ENCODE measurements at places on chromosomes 2 and 18. TPM values are rescaled to one million over a fixed set of nuclear protein-coding genes. Genes with fewer than 3 reads are reported as not detected.

DNA sequence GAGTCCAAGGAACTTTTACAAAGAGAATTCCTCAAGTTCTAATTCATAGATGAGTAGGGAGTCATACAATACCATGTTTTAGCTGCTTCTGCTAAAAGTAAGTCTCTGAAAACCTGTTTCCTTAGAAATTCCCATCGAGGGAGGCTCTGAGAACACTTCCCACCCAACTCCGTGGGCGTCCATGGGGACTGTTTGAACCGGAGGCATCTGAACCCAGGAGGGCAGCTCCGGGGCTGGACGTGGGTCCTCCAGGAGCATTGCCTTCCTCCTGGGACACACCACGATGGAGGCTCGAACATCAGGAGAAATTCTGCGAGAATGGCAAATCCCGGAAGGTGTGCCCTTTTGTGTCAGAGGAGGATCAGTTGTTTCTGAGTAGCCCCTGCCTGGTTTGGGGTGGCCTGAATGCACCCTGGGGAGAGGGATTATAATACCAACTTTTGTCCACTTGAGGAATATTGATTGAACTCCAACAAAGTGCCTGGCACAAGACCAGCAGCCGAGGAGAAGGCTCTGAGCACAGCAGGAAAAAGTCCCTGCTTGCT, 327.5 kb upstream of the SALL3 start:
- no peak for DNase-seq

GRCh38 chr18:3402982-3403451, 47.0 kb upstream of the TGIF1 start:
- no peak for DNase-seq

GRCh38 chr18:13725566-13726231, 659 bp downstream of the FAM210A start:
- no peak for DNase-seq

GRCh38 chr18:25298853-25299274, 53.1 kb downstream of the ZNF521 start:
- no peak for DNase-seq

GRCh38 chr2:16581241-16581640, 84.4 kb downstream of the CYRIA start:
- no peak for DNase-seq

DNA sequence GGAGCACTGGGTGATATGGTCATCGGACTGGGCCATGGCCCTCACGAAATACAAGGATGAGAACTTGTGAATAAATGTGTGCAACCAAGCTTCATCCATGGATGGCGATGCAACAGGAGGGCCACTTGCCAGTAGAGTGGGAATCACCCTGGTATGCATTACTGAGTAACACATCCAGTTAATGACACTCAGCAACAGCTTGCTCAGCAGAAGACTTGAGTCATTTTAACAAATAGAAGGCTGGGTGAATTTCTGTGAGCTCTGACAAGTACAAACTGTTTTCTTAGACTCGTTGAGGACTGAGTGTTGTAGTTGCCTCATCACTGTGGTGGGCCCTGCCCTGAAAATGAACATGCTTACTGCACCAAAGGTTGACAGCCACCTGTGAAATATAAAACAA, 221.6 kb downstream of the NCKAP5 start:
- no peak for DNase-seq

GRCh38 chr2:112794131-112794733, 9.9 kb upstream of the IL1A start:
- DNase-seq, result no peak

- no peak for DNase-seq
These were observed 327.9 kb downstream of the LPIN1 start for GRCh38 chr2:12074126-12074844.

- DNase-seq, result no peak
These were observed 42.9 kb upstream of the EML6 start for GRCh38 chr2:54680397-54681041.

DNA sequence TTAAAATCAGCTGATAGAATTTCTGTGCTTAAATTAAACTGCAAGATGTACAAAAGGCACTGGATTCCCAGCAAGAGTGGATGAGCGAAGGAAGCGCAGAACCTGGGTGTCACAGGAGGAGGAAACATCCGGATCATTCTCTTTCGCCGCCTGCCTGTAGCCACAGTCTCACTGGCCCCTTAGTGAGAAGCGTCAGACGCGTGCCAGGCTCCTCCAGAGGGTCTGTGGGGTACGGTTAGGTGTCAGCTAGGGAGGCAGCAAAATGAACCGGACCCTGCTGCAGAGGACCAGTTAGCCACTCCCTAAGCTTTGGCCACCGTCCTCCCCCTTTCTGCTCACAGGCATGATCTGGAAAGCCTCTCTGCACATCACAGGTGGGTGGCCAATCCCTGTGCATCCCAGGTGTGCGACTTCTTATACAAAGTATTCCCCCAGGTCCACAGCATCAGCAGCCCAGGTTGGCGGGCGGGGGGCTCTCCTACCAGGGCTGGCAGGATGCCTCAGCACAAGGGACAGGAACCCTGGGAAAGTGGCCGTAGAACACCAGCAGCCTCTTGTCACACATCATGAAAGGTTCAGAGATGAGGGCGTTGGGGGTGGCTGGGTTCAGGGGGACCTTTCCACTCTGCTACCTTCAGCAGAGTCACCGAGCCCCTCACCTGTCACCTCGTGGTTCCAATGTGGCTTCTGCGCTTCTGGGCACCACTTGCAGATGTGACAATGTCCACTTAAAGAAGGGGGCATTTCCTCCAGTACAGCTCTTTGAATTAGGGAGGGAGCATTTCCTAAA, 61.1 kb upstream of the SLC66A3 start:
- DNase-seq, result no peak

- DNase-seq, result no peak
These were observed 221.9 kb upstream of the AGAP1 start for GRCh38 chr2:235271936-235272335.

DNA sequence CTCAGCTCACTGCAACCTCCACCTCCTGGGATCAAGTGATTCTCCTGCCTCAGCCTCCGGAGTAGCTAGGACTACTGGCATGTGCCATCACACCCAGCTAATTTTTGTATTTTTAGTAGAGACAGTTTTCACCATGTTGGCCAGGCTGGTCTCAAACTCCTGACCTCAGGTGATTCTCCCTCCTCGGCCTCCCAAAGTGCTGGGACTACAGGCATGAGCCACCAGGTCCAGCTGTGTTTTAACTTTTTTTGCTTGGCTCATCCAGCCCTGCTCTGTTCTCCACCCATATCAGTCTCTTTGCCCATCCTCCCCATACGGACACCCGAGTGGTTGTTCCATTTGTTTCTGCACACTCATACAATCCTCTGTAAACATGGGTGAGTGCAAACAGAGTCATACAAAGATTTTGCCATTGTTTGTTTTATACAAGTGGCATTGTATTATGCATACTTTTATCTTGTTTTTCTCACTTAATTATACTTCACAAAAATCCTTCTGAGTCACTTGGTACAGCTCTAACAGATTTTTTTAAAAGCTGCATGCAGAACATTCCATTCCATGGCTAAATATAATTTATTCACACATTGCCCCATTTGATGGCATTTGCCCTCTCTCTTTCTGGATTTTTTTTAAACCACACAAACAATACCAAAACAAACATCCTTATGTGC, 5.3 kb downstream of the APOB start:
- no peak for DNase-seq

- DNase-seq, result no peak
These were observed 138.4 kb upstream of the COPS8 start for GRCh38 chr2:236947294-236947693.

DNA sequence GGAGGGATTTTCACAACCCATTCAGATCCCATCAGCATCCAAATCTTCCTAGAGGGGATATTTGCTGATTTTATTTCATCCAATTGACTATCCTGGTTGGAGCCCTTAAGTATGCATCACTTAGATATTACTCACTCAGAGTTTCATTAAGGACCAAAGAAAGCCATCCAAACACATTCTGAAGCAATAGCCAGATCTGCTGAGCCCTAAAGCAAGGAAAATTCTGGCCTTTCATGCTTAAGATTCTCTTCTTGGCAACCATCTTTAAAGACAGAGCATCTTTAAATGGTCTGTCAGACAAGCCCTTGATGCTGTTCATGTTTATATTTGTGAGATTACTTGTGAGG, 40.9 kb upstream of the C1D start:
- DNase-seq, result no peak

- DNase-seq, result no peak
These were observed 14.4 kb upstream of the MRPL19 start for GRCh38 chr2:75632091-75632701.

DNA sequence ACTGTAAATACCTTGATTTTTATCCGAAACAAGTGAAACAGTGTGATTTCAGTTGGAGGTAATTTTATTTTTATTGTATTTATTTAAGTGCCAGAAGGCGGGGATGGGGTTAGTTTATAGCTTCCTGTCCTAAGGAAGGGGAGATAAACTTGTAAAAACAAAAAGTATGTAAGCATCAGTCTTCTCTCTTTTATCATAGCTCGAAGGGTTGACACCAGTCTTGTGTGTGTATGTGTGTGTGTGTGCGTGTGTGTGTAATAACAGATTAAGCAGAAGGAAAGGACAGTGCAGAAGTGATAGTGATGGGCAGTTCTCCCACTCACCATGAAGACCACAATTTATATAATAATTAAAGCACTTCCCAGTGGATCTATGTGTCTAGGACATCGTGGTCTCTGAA, 793.3 kb downstream of the PLCL1 start:
- no peak for DNase-seq

- no peak for DNase-seq
These were observed 25.4 kb downstream of the KIF5C start for GRCh38 chr2:148900350-148900837.

DNA sequence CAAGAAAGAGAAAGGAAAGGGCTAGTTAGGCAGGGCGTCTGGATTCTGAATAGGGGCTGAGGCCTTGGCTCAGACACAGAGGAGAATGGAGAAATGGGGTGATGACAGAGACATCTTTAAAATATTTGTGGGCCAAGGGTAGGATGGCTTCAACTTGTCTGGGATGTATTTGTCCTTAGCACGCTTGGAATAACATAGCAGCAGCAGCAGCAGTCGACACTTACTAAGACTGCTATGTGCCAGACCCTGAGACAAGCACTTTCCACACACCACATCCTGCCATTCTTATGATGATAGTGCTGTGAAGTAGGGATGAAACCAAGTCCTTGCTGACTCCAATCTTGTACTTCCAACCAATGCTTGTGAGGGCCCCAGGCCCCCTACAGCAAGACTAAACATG, 2.6 kb downstream of the IL1RL1 start:
- DNase-seq, result no peak

DNA sequence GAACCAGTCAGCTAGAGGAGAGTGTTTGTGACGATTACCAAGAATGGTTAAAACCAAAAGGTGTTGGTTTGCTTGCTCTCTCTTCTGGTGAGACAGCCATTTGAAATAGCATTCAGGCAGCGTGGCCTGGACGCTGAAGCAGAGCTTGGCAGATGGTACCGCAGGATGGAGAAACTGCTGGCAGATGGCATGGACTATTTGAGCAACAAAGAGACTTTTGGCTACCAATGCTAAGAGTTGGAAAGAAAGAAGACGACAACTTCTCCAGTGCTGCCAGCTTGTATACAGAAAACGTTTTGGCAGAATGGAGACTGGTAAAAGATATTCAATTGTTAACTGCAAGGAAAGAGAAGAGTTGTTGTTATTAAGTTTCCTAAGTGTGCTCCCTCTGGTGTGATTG, 315.0 kb downstream of the PARD3B start:
- DNase-seq, result no peak

GRCh38 chr2:159959136-159959535, 103.3 kb downstream of the PLA2R1 start:
- DNase-seq, result no peak

DNA sequence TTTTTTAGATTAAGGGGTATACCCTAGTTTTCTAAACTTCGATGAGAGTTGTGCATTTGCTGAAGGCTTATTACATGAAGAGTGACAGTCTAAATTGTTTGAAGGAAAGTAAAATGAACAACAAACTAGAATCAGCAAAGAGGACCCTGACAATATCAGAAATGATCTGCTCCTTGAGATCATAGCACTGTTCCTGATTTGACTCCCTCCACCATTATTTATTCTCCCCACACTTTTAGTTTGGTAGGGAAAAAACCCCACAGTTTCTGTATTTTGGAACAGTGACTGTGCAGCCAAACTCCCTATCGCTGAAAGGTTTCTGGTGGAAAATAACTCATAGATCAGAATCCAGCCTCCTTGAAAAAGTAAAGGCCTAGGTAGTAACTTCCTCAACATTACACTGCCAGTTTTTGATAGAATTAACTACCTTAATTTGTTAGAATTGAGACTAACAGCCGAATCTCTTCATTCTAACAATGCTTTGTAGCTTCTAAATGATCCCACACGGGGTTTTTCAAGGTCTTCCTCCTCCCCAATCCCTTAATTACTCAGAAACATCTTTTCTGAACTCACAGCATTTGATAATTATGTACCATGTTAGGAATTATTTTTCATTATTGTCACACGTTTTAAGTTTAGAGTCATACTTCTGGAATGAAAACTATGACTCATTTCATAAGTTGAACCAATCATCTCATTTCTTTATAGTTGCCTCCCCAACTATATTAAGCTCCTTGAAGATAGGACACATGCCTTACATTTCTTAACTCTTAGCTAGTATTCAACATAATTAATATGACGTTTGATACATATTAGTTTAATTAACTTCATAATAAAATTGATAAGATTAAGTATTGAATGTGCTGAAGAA, 2.9 kb downstream of the MYL12A start:
- DNase-seq, result no peak

GRCh38 chr2:11123856-11124759, 31.2 kb upstream of the SLC66A3 start:
- DNase-seq, result peak; percentile 75

DNA sequence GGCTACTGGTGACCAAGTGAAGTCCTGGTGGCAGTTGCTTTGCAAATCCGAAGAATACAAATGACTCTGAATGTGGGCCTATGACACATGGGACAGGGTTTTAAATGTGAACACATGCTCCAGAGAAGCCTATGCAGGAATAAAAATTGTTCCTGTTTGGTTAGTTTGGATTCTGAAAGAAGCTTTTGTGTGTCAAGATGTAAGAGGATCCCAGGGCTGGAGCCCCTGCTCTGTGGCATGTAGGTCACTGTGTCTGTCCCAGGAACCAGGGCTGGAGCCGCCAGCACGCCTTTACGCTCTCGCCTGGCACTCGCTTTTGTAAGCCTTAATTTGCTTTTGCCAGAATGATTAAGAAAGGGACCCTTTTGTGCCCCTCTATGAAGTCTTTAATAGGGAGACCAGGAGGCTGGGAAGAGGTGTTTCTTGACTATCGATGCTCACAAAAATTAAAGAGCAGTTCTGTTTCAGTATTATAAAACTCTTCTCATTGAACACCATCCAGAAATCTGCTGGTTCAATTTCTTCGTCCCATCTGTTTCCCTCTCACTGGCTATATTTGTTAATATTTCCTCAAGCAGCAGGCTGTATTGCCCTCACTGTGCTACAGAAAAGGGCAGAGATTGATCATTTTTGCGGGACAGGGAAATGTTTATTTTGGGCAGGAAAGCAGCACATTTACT, 532.7 kb upstream of the POU3F3 start:
- no peak for DNase-seq

GRCh38 chr2:68745006-68745405, 10.4 kb downstream of the ARHGAP25 start:
- no peak for DNase-seq

The KRTCAP3 gene
- total RNA-seq, result 15.4 TPM

The MATN3 gene
- 3.1 TPM for total RNA-seq

The IL36B gene
- total RNA-seq, result not detected

The ZCCHC2 gene
- total RNA-seq, result 18.5 TPM

The CXCR1 gene
- total RNA-seq, result not detected

The APCDD1 gene
- 10.9 TPM for total RNA-seq

The DSG4 gene
- not detected for total RNA-seq

The RUFY4 gene
- not detected for total RNA-seq

The ADRA2B gene
- total RNA-seq, result 0.91 TPM

The CELF4 gene
- total RNA-seq, result 4.6 TPM

The PLEKHA3 gene
- 28.2 TPM for total RNA-seq
